Activated CD4-positive, alpha-beta T cell treated with anti-CD3 and anti-CD28 coated beads, Interleukin-2, amount 50 U/mL, for 1 hour (primary cell): ENCODE measurements at places on chromosomes 11 and 22.

- DNase-seq = no peak
Observed at GRCh38 chr22:42022162-42022847, 23.7 kb downstream of the WBP2NL start.

DNA sequence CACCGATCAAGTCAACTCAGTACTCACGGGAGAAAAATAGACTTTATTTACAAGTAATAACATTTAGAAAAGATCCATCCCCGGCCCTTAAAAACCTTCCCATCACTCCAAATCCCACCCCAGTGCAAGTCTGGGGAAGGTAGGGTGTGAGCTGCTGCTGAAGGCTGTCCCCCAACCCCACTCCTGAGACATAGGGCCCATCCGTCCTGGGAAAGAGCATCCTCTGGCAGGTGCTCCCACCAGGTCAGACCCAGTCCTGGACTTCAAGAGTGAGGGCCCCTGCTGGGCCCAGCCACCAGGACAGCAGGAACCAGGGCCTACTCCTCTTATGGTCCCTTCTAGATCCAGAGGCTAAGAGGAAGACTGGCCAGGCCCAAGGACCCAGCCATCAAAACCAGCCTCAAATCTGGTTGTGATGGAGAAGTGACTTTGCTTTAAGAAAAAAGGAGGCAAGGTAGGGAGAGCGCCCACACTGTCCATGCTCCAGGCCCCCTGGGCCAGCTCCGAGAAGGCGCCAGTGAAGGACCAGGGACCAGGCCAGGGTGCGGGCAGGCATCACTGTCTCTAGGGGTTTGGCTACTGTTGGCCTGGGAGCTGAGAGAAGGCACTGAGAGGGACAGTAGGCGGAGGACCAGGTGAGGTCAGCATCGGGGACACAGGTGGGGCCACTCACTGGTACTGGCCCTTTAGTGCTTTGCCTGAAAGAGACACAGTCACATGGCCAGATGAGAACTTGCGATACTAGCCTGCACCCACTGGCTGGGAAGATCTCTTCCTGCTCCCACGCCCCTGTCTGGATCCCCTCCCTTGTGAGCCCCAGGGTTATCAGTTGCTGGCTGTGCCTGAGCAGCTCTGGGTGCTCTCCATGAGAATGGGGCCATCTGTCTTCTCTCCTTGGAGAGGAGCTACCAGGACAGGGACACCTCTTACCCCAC lies 4.4 kb downstream of the IL18BP start:
- DNase-seq = no peak

DNA sequence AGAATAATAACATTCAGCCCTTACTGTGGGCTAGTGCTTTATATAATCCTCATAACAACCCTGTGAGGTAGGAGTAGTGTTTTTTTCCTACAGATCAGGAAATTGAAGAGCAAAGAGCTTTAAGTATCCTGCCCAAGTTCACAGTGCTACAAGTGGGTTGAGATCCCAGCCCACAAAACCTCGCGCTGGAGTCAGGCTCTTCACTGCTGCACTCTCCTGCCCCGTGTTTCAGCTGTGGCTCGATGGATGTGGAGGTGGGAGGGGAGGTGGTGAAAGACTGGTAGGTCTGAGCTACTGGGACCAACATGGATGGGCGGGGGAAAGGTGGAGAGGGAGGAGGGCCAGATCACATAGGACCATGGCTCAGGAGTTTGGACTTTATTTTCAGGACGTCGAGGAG lies 6.1 kb downstream of the ZNF408 start:
- DNase-seq = no peak

DNA sequence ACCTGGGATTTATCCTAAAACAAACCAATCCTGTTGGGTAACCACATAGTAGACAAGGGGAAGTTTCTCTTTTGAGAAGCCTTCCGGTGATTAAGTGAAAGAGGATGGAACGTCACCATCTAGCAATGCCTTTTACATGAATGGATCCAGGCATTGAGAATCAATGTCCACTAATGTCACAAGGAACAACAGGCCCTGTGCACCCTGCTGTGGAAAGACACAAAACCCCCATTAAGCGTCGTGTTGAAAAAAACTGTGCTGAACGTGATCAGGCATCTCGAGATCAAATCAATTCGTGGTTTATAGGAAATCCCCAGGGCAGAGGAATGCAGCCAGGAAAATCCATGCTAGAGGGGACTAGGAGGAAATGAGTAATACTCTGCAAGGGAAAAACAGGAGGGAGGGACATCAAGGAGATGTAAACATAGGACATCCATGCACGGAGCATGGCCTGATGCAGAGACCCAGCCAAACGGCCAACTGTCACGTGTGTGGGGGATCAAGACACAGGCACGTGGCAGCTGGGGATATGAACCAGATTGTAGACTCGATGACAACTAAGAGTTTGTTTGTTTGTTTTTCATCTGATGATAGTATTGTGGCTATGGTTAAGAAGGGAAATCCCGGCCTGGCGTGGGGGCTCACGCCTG lies 38.6 kb upstream of the CARS1 start:
- no peak for DNase-seq

DNA sequence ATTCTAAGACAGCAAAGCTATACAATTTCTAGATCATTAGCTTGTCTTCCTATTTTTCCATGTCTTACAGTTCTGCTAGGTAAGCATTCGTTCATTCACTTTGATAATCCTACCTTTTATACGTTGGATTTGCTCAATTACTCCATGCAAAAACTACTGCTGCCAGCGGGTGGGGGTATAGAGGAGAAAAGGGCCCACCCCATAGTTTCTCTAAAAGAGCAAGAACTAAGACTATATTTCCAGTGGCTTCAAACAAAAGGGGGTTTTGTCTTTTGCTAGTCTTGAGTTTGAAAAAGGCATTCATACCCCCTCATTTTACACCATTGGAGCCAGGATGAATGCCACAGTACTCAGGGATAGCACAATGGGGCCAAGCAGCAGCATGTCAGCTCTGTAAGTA lies 155.7 kb downstream of the WT1 start:
- DNase-seq = no peak

DNA sequence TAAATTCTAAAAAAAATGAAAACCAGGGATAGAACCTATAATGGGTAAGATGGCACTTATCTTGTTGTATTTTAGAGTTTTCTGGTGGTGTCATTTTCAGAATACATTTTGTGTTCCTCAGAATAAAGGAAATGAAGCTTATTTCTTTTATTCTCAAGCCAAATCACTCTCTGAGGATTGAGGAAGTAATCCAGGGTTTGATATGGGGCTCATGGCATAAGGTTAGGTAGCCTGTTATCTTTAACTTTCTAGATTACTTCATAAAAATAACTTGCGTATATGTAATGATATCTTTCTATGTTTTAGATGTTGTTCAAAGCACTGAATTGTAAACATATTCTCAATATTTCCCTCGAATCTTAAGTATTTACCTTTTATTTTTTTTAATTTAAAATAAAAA lies 33.5 kb downstream of the PDE3B start:
- DNase-seq = no peak

- no peak for DNase-seq
Observed at GRCh38 chr22:48485149-48486133, 1342.2 kb downstream of the BRD1 start.

- DNase-seq = no peak
Observed at GRCh38 chr22:22026157-22026831, 43.7 kb upstream of the TOP3B start.

DNA sequence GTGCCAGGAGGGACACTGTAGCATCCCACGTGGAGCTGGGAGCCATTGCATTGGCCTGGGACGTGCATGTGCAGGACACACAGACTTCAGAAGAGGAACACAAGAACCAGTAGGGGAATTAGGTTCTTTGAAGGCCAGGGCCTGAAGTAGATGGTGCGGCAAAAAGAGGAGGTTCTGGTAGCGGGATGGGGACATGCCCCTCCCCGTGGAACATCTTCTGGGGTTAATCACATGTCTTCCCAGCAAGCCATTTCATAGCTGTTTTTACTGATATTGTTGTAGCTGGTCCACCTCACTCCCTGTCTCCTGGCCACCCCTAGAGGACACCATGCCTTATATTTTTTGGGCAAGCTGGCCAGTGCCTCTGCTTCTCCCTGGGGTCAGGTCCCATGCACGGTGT lies 74.3 kb downstream of the SCN3B start:
- DNase-seq = no peak

GRCh38 chr22:48941903-48942575 lies 885.6 kb downstream of the BRD1 start:
- no peak for DNase-seq

DNA sequence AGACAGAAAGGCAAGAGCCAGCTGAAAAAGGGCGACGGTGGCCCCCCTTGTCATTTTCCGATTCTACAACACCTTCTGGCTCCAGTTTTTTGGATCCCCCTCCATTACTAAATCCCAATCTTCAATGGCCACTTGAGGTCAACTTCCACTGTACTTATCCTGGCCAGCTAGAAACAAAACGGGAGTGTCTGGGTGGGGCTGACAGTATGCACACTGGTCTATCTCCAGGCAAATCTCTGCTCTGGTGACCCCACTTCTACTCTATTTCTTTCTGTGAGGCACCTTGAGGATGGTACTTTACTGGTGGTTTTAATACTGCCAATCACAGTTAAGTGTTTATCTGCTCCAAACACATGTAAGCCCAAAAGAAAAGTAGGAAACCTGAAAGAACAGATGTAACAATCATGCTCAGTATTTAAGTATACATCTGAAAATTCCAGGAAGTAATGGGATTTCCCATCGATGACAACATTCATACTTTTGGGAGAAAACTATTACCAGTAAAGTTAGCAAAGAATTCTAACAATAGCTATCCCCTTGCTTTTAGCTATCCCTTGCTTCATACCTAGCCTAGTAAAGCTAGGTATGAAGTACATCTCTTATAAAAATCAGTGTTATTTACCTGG lies 16.0 kb downstream of the CDON start:
- DNase-seq = no peak

DNA sequence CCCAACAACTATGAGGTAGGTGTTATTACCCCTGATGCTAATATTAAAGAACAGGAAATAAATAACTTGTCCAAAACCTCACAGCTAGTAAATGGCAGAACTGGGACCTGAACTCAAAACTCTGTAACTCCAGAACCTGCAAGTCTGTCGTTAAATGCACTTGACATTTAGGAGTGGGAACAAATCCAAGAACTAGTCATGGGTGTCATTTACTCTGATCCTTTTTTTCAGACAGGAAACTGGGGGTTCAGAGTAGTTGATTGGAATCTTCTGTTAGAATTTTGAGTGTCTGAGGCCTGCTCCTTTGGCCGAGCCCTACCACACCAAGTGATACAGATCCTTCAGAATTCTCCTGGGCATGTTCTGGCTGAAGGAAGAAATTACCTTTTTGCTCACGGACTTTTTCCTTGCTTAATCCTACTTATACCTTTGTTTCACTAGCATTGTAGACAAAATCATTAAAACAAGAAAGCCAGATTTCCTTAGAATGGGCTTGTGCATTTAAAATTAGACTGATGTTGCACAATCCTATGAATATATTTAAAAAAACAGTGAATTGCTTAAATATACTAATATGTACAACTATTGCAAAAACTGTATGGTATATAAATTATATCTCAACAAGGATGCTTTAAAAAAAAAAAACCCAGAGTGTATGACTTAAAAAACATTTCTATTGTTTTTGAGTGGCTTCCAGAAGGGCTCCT lies 1.4 kb upstream of the YAP1 start:
- DNase-seq = no peak

- no peak for DNase-seq
Observed at GRCh38 chr11:69718147-69718546, 14.3 kb upstream of the FGF19 start.

DNA sequence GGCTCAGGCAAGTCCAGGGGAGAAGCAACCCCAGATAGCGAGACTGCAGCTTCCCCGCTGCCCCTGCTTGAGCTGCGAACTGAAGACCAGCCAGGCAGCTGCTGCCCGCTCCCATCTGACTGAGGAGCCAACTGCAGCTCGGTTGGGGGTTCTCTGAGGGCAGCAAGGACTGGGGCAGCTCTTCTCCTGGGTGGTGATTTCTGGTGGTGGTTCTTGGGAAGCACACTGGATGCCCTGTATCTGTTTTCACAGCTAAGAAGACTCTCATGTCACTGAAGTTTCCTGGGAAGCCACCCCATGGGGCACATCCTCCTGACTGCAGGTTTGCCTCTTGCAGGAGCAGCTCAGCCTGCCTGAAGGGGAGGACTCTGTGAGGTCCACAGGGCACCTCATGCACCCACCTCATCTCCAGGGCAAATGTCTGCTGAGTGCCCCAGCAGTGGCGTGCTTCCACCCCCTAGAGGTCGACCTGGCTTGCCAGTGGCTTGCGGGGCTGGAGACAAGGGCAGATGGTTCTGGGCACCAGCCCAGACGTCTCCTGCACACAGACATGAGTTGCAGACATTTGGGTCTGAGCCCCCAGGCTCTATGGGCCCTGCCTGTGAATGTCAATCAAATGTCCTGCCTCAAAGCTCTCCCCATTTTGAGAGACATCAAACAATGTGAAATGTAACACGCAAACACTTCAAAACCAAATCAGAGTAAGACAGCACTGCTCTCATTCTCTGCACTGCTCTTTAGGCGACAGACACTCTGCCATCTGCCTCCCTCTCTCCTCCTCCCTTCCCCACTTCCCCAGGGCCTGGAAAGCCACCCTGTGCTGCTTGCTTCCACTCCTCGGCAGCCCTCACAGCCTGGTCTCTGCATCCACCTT lies 800.9 kb downstream of the BRD1 start:
- no peak for DNase-seq
